Panc1 (cell line): ENCODE measurements at places on chromosomes 6 and 20.

DNA sequence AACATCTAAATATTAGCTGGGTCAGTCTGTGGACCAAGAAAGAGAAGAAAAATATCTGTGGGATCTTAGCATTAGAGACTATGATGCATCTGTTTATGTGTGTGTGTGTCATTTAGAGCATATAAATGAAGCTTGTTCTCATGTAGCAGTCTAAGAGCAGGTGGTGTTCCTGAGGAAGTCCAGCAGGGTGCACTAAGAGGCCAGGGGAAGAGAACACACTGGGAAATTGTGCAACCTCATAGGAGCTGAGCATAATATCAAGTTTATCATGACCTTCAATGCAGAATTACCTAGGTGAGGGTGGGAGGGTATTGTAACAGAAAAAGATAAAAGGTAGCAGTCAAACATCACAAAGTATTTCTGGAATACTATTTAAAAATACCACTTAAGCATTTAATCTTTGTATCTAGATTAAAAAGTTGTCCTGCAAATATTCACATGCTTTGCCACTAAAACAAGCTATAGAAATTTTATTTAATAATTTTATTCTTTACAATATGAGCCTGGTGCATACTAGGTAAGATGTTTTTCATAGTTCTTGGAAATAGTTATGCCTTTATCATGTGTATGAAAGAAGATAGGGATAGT lies 80.5 kb downstream of the SMPDL3A start:
- H3K27ac ChIP-seq, result no peak overlapping the region
- H3K4me1 ChIP-seq, result no peaks in the 10 kb centered on the region
- peak; percentile 55 for DNase-seq
- H3K4me3 ChIP-seq, result no peak overlapping the region

DNA sequence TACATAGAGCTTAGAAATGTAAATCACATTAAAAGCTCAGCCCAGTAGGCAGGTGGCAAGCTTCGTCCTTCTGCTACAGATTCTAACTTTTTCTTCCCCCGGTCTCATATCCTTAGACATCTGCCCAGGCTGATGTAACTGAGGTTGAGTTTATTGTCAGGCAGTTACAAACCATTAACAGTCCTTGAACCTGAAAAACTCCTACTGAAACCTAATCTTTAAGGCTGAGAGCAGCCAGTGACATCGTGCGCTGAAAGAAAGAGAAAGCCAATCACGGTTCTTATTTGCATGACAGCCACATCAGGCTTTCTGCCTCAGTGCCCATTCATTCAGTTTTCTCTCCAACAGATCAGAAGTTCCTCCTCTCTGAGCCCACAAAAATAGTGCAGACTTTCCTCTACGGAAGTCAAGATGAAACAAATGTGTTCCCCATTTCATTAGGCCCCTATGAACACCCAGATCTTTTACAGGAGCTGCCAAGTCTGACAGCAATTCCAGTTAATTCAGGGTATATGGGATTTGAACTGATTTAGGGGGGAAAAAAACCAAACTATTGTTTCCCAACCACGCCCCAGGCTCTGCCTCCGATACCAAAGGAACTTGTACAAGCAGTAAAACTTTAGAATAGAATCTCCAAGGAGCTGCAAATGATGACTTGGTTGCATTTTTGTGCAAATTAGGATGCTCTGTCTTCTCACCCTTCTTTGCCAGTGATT lies at the start of gene NHSL1:
Gene NHSL1 (minus strand): TSS at position 192 of the 716 bp plus-strand sequence. CDS start 204 bp downstream, outside the sequence.
- no peak for DNase-seq
- H3K4me1 ChIP-seq, result no peaks in the 10 kb centered on the region
- H3K36me3 ChIP-seq, result no peaks in the 10 kb centered on the region

DNA sequence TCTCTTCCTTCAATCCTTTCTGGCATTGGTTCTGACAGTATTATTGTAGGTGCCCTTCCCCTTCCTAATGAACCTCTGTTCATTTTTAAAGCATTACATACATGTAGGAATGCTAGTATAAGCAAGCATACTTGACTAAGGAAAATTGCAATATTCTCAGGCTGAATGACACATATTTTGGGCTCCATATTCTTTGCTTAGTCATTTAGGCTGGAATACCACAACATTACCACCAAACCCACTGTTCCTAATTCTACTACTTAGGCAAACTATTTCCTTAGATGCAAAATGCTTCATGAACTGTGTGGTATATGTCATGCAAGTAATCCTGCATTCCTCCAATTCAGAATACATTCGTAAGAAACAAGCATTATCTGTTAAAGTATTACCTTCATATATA lies 113.9 kb downstream of the PRDM1 start:
- peaks cover 6% of the 10 kb centered on the region; the same call in 1 of the 2 replicates for H3K36me3 ChIP-seq
- no peaks in the 10 kb centered on the region for H3K27me3 ChIP-seq
- no peak overlapping the region for H3K4me3 ChIP-seq
- H3K4me1 ChIP-seq, result no peaks in the 10 kb centered on the region
- no peak overlapping the region for H3K27ac ChIP-seq

- H3K4me3 ChIP-seq, result no peak overlapping the region
- no peak overlapping the region for H3K27ac ChIP-seq
- H3K27me3 ChIP-seq, result no peaks in the 10 kb centered on the region
- H3K36me3 ChIP-seq, result no peaks in the 10 kb centered on the region
- no peak for DNase-seq
- no peaks in the 10 kb centered on the region for H3K4me1 ChIP-seq
Observed at GRCh38 chr6:63355632-63356031, 35.8 kb upstream of the LGSN start.

DNA sequence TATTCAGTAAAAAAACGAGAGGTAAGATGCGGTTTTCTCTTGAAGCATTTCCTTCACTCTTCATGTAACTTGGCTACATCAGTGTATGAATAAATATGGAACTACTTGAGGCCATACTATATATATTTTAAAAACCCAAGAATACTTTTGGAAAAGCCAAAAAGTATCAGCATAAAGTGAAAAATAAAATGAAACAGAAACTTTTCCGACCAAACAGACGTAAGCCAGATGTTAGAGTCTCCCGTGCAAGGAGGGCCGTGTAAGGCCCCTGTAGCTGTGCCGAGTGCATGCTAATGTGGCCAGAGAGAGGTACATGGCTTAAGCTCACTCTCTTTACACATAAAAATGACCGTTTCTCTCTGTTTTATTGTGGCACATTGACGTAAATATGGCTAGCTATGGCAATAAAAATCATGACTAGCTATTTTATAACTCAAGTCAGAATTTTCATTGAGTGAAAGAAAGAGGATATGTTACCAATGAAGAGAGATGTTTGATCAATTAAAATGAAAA lies 140.1 kb upstream of the GMDS start:
- H3K27me3 ChIP-seq, result no peaks in the 10 kb centered on the region
- DNase-seq, result no peak
- no peak overlapping the region for H3K4me3 ChIP-seq
- H3K36me3 ChIP-seq, result no peaks in the 10 kb centered on the region
- no peaks in the 10 kb centered on the region for H3K4me1 ChIP-seq

GRCh38 chr20:44572551-44573500 lies 9.6 kb upstream of the PKIG start:
- DNase-seq, result peak; percentile 80
- no peaks in the 10 kb centered on the region for H3K27me3 ChIP-seq
- H3K4me3 ChIP-seq, result peak overlapping the region; percentile 34
- peak overlapping the region; percentile 89 for H3K27ac ChIP-seq

- H3K36me3 ChIP-seq, result no peaks in the 10 kb centered on the region
- H3K4me1 ChIP-seq, result no peaks in the 10 kb centered on the region
- H3K27me3 ChIP-seq, result no peaks in the 10 kb centered on the region
Observed at GRCh38 chr6:130218134-130218533, 4.6 kb downstream of the SAMD3 start.

DNA sequence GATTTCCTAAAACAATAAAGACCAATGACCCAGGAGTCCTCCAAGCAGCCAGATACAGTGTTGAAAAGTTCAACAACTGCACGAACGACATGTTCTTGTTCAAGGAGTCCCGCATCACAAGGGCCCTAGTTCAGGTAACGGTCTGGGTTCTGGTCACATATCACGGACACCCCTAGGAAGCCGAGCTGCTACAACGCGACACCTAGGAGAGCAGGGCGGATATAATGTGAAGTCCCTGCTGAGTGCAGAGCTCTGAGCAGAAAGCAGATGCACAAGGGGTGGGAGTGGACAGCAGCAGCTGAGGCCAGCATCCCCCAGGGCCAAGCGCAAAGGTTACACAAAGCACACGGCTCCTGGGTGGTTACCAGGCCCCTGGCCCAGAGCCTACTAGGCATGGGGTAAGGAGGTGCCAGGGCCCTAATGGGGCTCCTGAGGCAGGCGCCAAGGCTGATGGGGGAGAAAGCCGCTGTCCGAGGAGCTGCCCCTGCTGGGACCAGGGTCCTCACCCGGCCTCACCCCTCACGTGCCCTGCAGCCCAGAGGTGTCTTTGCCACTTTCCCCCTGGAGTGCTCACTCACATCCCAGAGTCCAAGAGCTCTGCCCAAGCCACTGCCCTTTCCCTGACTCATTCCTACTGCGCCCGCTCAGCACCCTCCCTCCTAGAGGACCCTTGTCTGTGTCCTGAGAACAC lies 8.4 kb downstream of the CST7 start:
- no peak overlapping the region for H3K27ac ChIP-seq
- no peaks in the 10 kb centered on the region for H3K4me1 ChIP-seq
- H3K36me3 ChIP-seq, result no peaks in the 10 kb centered on the region; the same call in 1 of the 2 replicates

DNA sequence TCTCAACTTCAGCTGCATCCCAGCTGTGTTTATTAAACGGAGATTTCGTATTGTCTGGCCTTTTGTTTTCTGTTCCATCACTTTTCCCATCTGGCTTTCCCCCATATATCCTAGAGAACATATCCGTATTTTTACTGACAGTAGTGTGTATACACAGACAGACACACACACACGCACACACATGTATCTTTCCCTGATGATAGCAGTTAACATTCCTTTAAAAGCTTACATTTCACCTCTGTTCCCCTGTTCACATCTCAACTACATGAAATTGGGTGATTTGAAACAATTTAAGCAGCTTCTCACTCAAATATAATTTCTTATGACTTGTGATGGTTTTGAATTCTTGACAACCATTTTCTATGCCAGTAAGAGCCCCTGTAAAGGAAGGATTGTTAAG lies 207.1 kb upstream of the CEP162 start:
- H3K36me3 ChIP-seq, result no peaks in the 10 kb centered on the region
- no peak for DNase-seq
- H3K4me1 ChIP-seq, result no peaks in the 10 kb centered on the region

DNA sequence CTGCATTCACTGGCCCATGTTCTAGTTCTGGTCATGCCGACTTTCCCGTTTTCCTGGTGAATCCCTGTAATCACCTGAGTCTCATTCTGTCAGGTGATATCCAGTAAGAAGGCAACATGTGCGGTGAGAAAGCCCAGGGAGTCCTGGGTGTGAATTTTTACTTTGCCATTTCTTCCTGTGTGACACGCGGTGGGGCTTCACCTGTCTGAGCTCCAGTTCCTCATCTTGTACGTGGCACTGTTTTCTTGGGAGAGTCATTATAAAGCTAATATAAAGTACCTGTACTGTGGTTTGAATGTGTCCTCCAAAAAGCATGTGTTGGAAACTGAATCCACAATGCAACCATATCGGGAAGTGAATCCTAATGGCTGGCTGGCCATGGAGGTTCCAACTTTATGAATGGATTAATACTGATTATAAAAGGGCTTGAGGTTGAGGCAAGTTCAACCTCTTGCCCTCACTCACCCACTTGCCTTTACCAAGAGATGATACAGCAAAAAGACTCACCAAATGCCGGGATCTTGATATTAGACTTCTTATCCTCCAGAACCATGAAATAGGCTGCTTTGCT lies 5.1 kb downstream of the HLA-E start:
- H3K36me3 ChIP-seq, result peaks cover 9% of the 10 kb centered on the region
- peaks cover 7% of the 10 kb centered on the region for H3K4me1 ChIP-seq
- no peak overlapping the region for H3K4me3 ChIP-seq
- no peak for DNase-seq
- H3K27ac ChIP-seq, result no peak overlapping the region
- H3K27me3 ChIP-seq, result no peaks in the 10 kb centered on the region

- no peak for DNase-seq
- H3K27me3 ChIP-seq, result no peaks in the 10 kb centered on the region
- no peaks in the 10 kb centered on the region for H3K4me1 ChIP-seq
- no peaks in the 10 kb centered on the region for H3K36me3 ChIP-seq
Observed at GRCh38 chr6:6968731-6969552, 138.8 kb upstream of the RREB1 start.

DNA sequence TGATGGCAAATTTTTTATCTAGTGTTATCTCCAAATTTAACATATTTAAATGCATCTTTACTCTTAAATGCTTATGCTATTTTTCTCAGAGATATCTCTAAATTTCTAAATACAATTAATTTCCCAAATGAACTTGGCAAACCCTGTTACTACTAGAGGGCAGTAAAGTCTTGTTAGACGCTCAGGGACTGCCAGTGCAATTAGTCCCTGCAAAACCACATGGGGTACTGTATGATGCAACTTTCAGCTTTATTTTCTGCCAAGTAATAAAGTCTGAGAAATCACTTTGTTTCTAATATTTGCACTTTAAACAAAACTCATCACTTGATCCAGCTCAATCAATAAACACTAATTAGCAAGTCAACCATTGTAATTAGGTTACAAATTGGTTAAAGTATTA lies 76.0 kb upstream of the ADGRB3 start:
- no peaks in the 10 kb centered on the region for H3K4me1 ChIP-seq
- H3K36me3 ChIP-seq, result no peaks in the 10 kb centered on the region
- no peaks in the 10 kb centered on the region for H3K27me3 ChIP-seq
- no peak overlapping the region for H3K4me3 ChIP-seq
- DNase-seq, result no peak

- peaks cover 4% of the 10 kb centered on the region; the same call in 1 of the 2 replicates for H3K36me3 ChIP-seq
- no peaks in the 10 kb centered on the region for H3K27me3 ChIP-seq
- no peak overlapping the region for H3K4me3 ChIP-seq
- H3K4me1 ChIP-seq, result peaks cover 31% of the 10 kb centered on the region
- no peak for DNase-seq
Observed at GRCh38 chr20:10667560-10668167, 6.1 kb downstream of the JAG1 start.

DNA sequence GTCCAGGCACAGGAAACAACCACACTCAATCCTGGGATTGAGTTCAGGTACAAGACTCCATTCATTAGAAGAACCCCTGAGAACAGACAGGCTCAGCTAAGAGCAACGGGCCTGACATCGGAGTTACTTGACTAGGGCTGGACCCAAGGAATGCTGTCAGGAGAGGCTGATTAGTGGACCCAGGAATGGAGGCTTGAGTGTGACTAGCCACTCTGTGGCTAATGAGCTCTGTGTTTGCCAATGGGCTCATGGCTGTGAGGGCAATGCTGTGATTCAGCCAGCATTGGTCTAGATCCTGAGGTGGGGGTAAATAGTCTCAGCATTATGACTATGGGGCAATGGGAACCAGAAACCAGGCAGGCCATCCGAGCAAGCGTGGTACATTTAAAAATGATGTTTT lies 71.8 kb downstream of the RIOK1 start:
- H3K4me3 ChIP-seq, result no peak overlapping the region
- H3K27ac ChIP-seq, result no peak overlapping the region
- H3K4me1 ChIP-seq, result no peaks in the 10 kb centered on the region
- no peak for DNase-seq
- no peaks in the 10 kb centered on the region for H3K36me3 ChIP-seq

GRCh38 chr6:145886228-145886956 lies 71.8 kb upstream of the FBXO30 start:
- DNase-seq, result no peak
- H3K4me1 ChIP-seq, result peaks cover 3% of the 10 kb centered on the region; the same call in 1 of the 2 replicates
- no peak overlapping the region for H3K27ac ChIP-seq
- H3K36me3 ChIP-seq, result peaks cover 2% of the 10 kb centered on the region; the same call in 1 of the 2 replicates
- H3K4me3 ChIP-seq, result no peak overlapping the region
